CD4-positive, CD25-positive, alpha-beta regulatory T cell (primary cell): ENCODE measurements at places on chromosomes 2 and 18. TPM values are rescaled to one million over a fixed set of nuclear protein-coding genes. Genes with fewer than 3 reads are reported as not detected.

Gene CDKL4
- total RNA-seq = 0.74 TPM

Gene PID1
- not detected for total RNA-seq

Gene FBXO48
- total RNA-seq = 2.7 TPM

DNA sequence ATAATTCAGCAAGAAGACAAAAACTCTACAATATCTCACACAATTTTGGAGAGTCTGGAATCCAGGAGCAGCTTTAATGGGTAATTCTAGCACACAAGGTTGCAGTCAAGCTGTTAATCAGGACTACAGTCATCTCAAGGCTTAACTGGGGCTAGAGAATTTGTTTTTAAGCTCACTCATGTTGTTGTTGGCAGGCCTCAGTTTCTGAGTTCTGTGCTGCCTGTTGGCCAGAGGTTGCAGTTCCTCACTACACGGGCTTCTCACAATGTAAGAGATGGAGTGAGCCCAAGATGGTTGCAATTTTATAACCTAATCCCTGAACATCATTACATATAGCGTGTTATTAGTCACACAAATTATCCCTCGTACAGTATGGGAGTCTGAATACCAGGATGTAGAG is 50.6 kb upstream of the TMEFF2 start:
- no peaks in the 10 kb centered on the region for H3K27me3 ChIP-seq
- no peak overlapping the region for H3K27ac ChIP-seq
- H3K4me3 ChIP-seq = no peak overlapping the region

GRCh38 chr2:155095613-155096012 is 397.1 kb downstream of the KCNJ3 start:
- DNase-seq = no peak
- H3K27ac ChIP-seq = no peak overlapping the region
- H3K4me3 ChIP-seq = no peak overlapping the region
- no peaks in the 10 kb centered on the region for H3K27me3 ChIP-seq
- H3K4me1 ChIP-seq = no peaks in the 10 kb centered on the region
